ENCODE measurements at places on chromosomes 6 and 20. TPM values are rescaled to one million over a fixed set of nuclear protein-coding genes. Genes with fewer than 3 reads are reported as not detected.

ME1 gene
- 7.8 TPM for polyA plus RNA-seq

CDS2 gene
- 11.2 TPM for polyA plus RNA-seq

BTNL2 gene
- not detected for polyA plus RNA-seq

PCSK2 gene
- 0.14 TPM for polyA plus RNA-seq

PAK1IP1 gene
- polyA plus RNA-seq = 10.8 TPM

CRISP3 gene
- polyA plus RNA-seq = not detected

TMEM242 gene
- polyA plus RNA-seq = 3.7 TPM

PLN gene
- 0.22 TPM for polyA plus RNA-seq

KIAA1755 gene
- 0.29 TPM for polyA plus RNA-seq

SOX4 gene
- polyA plus RNA-seq = 0.59 TPM

CRIP3 gene
- 9.5 TPM for polyA plus RNA-seq

VSTM2L gene
- 0.31 TPM for polyA plus RNA-seq

PI16 gene
- 0.24 TPM for polyA plus RNA-seq

FILIP1 gene
- polyA plus RNA-seq = 1.3 TPM

HMGA1 gene
- polyA plus RNA-seq = 7.9 TPM

TCF15 gene
- polyA plus RNA-seq = not detected

IL17A gene
- polyA plus RNA-seq = not detected

LY6G5C gene
- 1.1 TPM for polyA plus RNA-seq

TSPO2 gene
- polyA plus RNA-seq = 0.46 TPM

CCN6 gene
- 0.54 TPM for polyA plus RNA-seq

DPPA5 gene
- not detected for polyA plus RNA-seq

SIGLEC1 gene
- polyA plus RNA-seq = 2.3 TPM

ADGRF1 gene
- 0.01 TPM for polyA plus RNA-seq

TMEM14A gene
- 23.0 TPM for polyA plus RNA-seq

CCM2L gene
- polyA plus RNA-seq = 1.2 TPM

CDH4 gene
- polyA plus RNA-seq = 0.03 TPM

PNLDC1 gene
- 3.1 TPM for polyA plus RNA-seq

WFDC10B gene
- polyA plus RNA-seq = not detected

PI3 gene
- polyA plus RNA-seq = not detected

ERVFRD-1 gene
- 0.28 TPM for polyA plus RNA-seq

LPA gene
- 13.1 TPM for polyA plus RNA-seq
